ENCODE measurements at places on chromosomes 3 and 15.

DNA sequence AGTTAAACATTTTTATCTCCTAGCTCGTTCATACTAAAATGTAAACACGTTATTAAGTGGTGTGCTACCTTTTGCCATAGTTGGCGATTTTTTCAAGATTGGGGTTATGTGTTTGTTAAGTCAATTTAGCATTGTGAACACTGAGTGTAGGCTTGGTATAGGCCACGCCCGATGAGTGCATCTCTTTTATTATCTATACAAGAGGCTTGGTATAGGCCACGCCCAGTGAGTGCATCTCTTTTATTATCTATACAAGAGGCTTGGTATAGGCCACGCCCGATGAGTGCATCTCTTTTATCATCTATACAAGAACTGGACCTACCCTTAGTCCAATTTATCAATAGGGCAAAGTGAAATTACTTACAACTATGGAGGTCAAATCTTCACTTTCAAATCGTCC lies 70.4 kb downstream of the NIPA2 start:
- ATAC-seq = no peak

GRCh38 chr3:30112411-30112810 lies 494.0 kb upstream of the TGFBR2 start:
- ATAC-seq = no peak

DNA sequence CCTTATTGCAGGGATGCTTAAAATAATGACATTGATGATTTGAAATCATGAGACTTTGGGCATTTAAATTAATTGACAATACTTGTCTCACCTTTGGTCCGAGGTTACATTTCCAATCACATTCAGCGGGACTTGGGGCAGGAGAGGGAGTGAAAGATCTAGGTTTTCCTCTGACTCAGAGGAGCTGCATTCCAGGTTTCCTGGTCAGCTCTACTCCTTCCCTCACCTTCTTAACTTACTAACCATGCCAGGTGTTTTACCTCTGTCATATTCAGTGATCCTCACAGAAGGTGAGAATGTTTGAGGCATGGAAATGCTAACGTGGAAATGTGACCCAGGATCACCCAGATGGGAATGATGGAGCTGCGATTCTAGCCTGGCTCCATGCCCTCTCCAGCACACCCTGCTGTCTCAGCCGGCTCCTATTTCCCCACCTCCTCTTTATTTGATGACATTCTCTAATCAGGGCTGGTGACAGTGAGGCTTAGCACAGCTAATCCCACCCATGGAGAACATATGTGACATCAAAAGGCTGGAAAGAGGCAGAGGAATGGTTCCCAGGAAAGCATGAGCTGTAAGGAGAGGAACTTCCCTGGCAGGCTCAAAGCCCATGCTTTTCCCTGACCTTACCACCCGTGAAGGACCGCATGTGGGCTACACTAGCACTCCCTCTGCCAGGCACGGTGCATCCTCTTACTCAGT lies 38.7 kb downstream of the THSD4 start:
- ATAC-seq = no peak

GRCh38 chr3:100438623-100438974 lies 37.3 kb downstream of the LNP1 start:
- ATAC-seq = no peak

DNA sequence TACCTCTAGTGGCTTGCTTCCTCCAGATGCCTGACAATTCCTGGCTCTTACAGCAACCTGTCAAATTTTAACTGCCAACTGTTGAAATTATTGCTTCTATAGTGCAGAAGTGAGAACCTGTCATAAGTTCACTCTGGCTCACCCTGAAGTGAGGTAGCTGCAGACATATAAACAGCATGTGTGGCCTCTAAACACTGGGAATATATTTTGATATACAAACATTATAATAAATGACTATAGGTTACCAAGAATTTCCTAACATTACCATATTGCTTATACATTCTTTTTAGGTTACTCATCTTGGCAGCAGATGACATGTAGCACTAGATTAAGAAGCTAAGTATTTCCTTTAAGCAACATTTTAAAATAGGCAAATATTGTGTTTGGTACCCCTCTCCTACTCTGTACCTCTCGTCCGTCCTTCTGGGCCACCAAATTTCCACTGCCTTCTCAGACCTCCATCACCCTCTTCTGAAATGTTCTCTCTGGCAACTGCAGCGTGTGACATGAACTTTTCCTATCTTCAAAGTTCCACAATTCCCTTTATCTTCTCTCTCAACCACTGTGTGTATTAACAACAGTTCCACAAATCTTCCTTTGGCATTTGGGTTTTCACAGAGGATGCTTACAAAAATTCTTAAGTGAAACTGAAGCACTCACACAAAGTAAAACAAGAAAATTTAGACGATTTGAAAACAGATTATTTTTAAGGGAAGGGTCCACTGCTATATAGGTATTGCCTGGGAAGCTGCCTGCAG lies 15.3 kb upstream of the XXYLT1 start:
- ATAC-seq = no peak

GRCh38 chr3:150133293-150133692 lies 162.6 kb upstream of the PFN2 start:
- ATAC-seq = no peak

Measured in gastroesophageal sphincter (tissue), 4 donors.